ENCODE measurements at places on chromosomes 2 and 18.

GRCh38 chr2:160940699-160941098 lies 219.5 kb upstream of the TANK start:
- no peak for DNase-seq

DNA sequence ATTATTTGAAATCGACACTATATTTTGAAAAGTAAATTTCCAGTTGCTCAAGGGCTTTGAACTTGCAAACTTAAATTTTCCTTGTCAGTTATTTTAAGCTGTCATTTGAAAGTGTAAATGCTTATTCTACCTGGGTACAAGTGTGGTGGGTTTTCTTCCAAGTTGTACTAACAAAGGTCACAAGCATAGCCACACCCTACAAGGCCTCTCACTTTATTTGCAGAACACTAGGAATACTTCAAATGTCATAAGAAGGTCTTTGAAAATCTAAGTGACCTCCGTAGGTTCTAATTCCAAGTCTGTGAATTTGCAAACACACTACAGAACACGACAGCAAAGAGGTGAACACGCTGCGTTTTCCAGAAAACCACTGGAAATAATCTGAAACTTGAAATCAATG lies 9.3 kb upstream of the RMDN2 start:
- DNase-seq = no peak

GRCh38 chr18:78433562-78433961 lies 546.1 kb upstream of the SALL3 start:
- no peak for DNase-seq

DNA sequence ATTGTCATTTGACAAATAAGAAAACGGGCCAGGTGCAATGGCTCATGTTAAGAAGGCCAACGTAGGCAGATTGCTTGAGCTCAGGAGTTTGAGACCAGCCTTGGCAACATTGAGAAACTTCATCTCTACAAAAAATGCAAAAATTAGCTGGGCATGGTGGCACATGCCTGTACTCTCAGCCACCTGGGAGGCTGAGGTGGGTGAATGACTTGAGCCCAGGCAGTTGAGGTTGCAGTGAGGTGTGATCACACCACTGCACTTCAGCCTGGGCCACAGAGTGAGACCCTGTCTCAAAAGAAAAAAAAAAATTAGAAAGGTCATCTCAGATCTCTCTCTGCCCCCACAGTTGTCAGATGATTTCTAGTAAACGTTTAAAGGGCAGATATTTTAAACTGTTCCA lies 4.4 kb downstream of the SESTD1 start:
- DNase-seq = no peak

- no peak for DNase-seq
Observed at GRCh38 chr2:241157841-241158545, 7.7 kb downstream of the PPP1R7 start.

GRCh38 chr18:59990121-59990823 lies 90.5 kb downstream of the PMAIP1 start:
- DNase-seq = no peak

GRCh38 chr2:73043929-73044832 lies 27.3 kb downstream of the SFXN5 start:
- no peak for DNase-seq

DNA sequence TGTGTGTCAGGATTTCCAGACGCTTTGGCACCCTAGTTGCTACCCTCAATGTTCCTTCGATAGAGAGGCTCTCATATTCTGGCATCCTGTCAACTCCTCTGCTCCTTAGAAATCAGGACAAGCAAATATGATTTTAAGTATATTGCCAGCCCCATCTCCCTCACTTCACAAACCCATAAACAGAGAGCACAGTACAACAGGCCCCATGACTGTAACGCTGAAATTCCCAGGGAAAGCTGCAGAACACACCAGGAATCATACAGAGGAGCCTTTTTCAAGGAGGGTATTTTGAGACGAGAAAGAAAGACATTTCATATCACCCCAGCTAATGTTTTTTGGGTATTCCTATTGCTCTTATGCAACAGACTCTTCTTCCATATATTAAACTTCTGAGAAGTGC lies 162.9 kb downstream of the NAPG start:
- DNase-seq = no peak

DNA sequence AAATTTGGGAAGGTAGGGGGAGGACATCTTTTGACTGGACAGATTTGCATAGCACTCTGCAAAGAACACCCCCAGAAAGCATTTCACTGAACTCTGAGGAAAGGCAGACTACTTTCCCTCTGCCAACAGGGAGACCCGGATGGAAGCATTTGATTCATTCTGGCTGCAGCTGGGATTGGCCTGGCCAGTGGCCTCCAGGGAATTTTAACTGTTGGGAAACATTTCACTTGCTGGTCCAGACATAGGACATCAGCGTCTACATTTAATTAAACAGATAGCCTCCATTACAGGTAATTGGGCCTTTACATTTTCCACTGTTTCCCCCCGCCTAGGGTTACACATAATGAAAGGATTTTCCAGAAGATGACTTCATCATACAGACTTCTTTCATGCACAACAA lies 92.8 kb downstream of the MARCHF4 start:
- no peak for DNase-seq

- no peak for DNase-seq
Observed at GRCh38 chr2:241514986-241515737, 6.8 kb upstream of the STK25 start.

DNA sequence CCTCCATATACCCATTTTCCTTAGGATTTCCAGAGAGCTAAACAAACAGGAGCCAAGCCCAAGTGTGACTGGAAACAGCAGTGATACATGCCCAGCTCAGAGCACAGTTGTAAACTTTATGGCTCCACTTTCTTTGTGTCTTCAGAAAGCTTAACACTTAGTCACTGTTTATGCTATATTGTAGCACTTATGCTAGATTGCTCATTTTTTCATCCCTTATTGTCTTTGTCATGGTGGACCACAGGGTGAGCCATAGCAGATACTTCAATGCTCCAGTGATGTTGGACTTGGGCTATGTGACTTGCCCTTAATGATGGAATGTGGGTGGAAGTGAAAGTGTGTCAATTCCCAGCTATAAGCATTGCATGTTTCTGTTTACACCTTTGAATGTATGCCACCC lies 401.6 kb downstream of the METTL4 start:
- DNase-seq = no peak

All from erythroblast (primary cell).